Vagina (tissue), 2 donors: ENCODE measurements at places on chromosomes 4 and X.

- no peak for DNase-seq
These were observed 5.7 kb upstream of the CPZ start for GRCh38 chr4:8586671-8587468.

- DNase-seq: no peak
These were observed 26.8 kb upstream of the BOD1L1 start for GRCh38 chr4:13654162-13654797.

DNA sequence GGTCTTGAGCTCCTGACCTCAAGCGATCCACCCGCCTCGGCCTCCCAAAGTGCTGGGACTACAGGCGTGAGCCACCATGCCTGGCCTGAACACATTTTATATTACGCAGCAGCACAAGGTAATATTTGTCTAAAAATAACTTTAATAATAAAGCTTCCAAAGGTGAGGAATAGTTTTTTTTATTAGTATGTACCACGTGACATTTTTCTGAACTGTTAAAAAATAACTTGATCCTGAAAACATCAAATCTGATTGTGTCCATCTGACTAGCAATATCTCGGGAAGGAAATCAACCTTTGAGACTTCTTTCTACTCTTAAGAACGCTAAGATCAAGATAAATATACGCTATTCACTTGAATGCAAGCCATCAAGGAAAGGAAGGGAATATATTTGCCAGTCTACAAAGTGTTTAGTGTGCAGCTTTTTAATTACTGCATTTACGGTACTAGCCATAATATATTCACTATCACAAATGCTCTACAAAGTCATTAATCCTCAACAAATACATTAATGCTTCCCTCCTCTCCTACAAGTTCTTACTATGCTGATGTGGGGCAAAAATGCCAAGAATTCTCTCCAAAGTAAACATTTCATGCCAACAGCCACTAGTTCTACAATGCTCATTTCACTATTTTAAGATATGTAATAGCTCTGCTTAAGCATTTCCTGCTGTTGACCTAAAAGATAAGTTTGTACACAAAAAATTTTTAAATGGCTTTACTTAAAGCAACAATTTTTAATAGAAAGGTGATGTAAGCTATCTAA is 143.6 kb downstream of the APBB2 start:
- no peak for DNase-seq

- peak; percentile 84 for DNase-seq
These were observed 78.0 kb upstream of the BCOR start for GRCh38 chrX:40175511-40176350.

GRCh38 chrX:1336948-1337779 is 579 bp downstream of the IL3RA start:
- DNase-seq: no peak

DNA sequence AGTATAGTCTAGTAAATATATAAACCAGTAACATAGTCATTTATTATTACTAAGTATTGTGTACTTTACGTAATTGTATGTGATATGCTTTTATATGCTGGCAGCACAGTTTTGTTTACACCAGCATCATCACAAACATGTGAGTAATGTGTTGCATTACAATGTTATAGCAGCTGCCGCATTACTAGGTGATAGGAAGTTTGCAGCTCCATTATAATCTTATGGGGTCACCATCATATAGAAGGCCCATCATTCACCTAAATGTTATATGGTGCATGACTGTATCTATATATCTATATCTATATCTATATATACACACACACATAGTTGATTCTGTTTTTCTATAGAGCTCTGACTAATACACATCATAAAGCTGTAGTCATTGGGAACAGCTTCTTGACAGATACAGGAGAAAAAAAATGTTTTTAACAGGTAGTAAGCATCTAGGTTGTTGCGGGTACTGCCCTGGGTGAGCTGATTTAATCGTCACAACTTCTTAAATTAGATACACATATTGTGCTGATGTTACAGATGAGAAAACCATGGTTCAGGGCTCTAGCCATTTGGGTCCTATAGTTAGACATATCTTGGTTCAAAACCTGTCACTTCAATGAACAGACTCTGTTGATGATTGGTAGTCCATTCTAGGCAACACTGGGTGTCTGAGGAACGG is 77.9 kb downstream of the CLNK start:
- no peak for DNase-seq

DNA sequence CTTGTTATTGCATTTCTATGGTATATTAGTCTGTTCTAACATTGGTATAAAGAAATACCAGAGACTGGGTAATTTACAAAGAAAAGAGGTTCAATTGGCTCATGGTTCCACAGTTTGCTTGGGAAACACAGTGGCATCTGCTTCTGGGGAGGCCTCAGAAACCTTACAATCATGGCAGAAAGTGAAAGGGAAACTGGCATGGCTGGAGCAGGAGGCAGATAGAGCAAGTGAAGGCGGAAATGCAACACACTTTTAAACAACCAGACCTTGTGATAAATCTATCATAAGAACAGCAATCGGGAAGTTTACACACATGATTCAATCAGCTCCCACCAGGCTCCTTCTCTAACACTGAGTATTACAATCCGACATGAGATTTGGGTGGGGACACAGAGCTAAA is 346.6 kb upstream of the GNPDA2 start:
- DNase-seq: no peak

- no peak for DNase-seq
These were observed 118.5 kb upstream of the PSAPL1 start for GRCh38 chr4:7553280-7553679.

GRCh38 chr4:75099321-75099720 is 166.4 kb downstream of the PARM1 start:
- DNase-seq: no peak

- DNase-seq: no peak
These were observed 5.0 kb upstream of the RP2 start for GRCh38 chrX:46831765-46832327.

- DNase-seq: no peak
These were observed 39.7 kb upstream of the CXorf51A start for GRCh38 chrX:146854281-146854680.

DNA sequence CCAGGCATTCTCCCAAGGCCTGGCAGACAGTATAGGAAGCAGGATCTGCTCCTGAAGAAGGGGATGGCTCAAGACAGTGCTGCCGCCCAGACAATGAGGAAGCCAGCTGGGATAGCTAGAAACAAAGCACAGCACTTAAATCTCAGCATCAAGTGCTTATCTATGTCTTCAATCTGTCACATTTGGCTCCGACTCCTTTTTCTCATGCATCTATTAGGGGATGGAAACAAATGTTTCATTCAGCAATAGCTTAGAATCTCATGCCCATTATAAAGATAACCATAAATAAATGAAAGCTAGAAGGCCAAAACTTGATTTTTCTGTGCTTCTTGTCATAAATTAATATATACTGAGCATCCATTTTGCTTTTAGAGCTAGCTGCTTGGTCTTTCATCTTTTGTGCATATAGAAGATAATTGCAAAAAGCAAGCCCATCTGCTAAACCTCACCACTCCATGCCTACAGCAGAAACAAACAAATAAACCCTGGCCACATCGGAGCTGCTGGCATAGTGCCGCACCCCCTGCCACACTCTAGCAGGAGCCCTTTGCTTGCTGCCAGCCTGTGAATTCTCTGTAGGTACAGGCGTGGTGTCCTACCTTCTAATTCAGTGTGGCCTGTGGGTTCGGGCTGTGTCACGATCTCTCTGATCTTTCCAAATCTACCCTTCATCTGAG is 75.9 kb downstream of the AASDH start:
- DNase-seq: no peak

DNA sequence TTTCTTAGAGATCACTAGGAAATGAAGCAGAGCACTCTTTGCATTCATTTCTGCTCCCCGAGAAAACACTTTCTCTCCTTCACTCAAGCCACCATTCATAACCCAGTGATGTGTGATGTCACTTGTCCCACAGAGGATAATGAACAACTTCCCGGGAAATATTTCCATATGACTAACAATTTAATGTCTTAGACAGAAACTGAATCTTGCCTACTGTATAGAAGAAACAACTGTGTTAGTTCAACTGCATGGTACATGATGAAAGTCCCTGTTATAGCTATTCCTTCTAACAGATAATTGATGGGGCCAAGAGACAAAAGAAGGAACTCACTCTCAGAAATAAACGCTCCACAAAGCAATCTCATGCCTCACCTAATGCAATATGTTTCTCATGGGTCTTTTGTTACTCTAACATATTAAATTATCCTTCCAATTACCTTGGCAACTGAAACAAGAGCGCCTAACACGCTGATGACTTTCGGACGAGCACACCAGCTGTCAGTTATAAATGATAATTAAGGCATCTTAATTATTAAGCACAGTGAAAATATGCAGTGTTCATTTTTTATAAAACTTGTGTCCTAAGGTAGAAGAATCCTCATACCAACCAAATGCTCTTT is 113.7 kb upstream of the TLR3 start:
- no peak for DNase-seq

DNA sequence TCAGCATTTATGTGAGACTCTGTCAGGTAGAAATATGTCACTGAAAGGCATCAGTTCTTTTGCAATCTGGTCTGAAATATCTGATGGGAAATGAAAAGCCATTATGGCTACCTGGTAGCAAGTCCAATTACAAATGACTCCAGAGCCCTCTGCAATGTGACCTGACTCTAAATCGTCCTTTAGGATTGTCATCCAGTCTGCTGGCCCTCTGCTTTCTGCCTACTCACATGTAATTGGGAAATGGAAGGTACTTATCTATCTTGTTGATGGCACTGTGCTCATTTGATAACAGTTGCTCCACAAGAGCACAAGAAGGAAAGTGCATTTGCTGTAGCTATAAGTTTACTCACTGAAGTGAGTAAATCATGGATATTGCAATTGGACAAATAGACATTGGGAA is 799.8 kb downstream of the RAPGEF2 start:
- no peak for DNase-seq

- DNase-seq: no peak
These were observed 99.5 kb upstream of the CTSO start for GRCh38 chr4:156053174-156053573.

- no peak for DNase-seq
These were observed 222.2 kb downstream of the KCNIP4 start for GRCh38 chr4:21726255-21726815.

DNA sequence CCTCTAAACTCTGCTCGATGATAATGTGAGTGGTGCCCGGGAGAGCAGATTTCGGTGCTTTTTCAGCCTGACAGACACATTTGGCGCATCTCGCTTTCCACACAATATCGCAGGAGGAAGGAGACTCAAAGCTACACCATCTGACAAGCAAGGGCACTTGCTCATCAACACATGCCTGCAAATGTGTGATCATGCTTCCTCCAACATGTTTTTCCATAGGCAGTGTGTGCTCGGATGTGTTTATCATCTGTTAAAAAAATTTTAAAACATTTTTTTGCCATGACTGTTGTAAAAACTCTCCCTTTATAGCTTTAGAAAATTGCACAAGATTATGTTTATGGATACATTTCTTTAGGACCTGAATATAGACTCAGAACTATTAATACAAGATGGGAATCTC is 170.3 kb upstream of the PUDP start:
- no peak for DNase-seq

GRCh38 chr4:99710020-99710419 is 52.4 kb upstream of the C4orf54 start:
- DNase-seq: no peak

GRCh38 chr4:74524985-74525384 is 80.0 kb downstream of the AREG start:
- no peak for DNase-seq

DNA sequence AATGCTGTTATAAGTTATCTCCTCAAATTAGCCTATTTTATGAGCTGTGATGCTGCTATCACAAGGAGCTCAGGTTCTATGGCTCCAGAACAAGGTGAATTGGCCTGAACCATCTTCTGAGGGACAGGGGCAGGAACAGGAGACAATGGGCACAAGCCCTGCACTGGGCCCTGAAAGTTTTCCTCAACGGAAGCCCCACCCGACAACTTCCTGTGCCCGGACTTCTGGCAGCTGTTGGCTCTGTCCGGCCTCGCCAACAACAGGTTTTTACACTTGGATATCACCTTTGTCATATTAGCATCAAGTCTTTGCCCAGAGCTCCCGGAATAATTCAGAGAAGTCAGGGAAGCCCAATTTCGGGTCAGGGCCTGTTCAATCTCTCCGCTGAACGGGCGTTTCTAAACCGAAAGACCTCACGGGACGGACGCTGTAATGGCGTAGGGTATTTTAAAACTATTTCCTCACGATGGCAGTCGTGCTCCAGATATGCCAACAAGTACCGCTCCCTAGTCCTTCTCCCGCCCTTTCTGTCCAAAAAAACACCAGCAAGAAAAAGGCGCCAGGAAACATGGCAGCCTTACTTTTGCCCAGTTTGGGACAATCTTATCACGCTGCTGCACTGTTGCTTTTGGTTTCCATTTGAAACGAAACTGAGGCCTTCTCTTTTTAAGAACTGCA is 201.0 kb upstream of the STK26 start:
- DNase-seq: no peak

DNA sequence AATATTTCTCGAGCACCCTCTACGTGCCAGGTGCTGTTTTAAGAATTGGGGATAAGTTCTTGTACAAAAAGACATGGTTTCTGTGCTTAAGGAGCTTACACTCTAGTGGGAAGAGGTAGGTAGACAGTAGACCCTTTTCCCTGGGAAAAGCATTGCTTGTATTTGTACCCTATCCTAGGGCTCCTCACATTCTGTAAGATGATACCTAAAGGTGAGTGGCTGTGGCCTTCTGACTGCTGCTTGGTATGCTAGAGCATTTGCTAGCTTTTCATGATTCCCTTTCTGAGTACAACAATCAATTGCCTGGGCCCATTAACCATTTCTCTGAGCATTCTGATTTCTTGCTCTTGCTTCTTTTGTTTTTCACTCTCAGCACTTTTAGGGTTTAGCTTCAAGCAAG is 286.6 kb downstream of the ZIC3 start:
- no peak for DNase-seq

GRCh38 chrX:152992115-152992514 is 1.8 kb downstream of the PNMA5 start:
- DNase-seq: no peak

DNA sequence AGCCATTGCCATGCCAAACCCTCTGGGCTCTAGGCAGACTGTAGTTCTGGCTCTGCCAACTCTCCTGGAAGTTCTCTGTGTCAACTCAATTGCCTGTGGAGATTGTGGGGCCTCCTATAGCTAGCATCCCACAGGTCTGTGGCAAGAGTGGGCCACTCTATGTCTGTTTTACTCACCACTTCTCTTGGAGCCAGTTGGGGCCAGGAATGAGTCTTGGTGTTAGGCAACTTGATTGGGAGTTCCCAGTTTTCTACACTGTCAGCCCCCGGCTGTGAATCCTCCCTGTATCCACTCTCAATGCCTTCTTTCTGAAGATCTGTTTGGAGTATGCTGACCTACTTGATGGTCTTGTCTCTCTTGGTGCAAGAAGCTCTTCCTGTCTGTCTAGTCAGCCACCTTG is 48.2 kb upstream of the EPGN start:
- DNase-seq: no peak

- no peak for DNase-seq
These were observed 39.8 kb upstream of the NAP1L5 start for GRCh38 chr4:88737307-88737941.

- DNase-seq: no peak
These were observed 329.9 kb downstream of the ARHGAP10 start for GRCh38 chr4:148061795-148062194.

- no peak for DNase-seq
These were observed 560.5 kb downstream of the MID1IP1 start for GRCh38 chrX:39361736-39362135.
